GM13977 (cell line): ENCODE measurements at places on chromosomes 2 and 18.

DNA sequence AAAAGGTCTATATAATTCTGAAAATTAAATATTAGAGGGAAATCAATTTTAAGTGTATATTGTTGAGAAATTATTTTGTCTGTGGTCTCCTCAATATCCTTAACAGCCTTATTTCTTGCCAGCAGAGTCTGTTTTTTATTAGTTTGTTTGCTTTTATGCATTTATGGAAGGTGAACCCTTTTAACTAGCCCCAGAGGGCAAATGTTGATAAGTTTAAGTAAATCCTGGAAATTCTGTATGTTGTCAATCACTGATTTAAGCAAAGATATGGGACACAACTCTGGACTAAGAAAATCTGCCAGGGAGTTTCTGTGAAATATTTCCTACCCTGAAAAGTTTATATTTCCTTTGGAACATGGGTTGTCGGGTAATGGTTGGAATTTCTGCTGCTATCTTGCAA is 339.5 kb upstream of the COL3A1 start:
- no peak for DNase-seq

- no peak for DNase-seq
Observed at GRCh38 chr2:215038421-215038820, 100.0 kb downstream of the ABCA12 start.

GRCh38 chr2:137367361-137367760 is 596.9 kb upstream of the HNMT start:
- no peak for DNase-seq

GRCh38 chr2:215189393-215189792 is 51.0 kb upstream of the ABCA12 start:
- no peak for DNase-seq

DNA sequence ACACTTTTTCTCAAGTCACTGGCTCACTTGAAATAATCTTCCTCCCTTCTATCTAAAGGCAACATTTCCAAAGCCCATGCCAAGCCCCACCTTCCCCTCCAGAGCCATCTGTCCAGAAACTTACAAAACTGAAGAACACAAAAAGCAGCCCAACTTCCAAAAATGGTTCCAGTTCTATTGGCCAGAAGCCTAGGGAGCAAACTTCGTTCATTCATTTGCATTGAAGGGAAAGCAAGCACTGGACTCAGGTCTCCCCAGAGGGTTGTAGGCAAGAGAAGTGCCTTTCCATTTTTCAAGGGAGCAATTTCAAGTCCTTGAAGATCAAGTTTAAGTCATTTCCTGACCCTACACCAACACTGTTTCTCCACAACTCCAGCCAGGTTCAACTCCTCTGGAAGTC is 585.0 kb downstream of the BCL11A start:
- DNase-seq = no peak

DNA sequence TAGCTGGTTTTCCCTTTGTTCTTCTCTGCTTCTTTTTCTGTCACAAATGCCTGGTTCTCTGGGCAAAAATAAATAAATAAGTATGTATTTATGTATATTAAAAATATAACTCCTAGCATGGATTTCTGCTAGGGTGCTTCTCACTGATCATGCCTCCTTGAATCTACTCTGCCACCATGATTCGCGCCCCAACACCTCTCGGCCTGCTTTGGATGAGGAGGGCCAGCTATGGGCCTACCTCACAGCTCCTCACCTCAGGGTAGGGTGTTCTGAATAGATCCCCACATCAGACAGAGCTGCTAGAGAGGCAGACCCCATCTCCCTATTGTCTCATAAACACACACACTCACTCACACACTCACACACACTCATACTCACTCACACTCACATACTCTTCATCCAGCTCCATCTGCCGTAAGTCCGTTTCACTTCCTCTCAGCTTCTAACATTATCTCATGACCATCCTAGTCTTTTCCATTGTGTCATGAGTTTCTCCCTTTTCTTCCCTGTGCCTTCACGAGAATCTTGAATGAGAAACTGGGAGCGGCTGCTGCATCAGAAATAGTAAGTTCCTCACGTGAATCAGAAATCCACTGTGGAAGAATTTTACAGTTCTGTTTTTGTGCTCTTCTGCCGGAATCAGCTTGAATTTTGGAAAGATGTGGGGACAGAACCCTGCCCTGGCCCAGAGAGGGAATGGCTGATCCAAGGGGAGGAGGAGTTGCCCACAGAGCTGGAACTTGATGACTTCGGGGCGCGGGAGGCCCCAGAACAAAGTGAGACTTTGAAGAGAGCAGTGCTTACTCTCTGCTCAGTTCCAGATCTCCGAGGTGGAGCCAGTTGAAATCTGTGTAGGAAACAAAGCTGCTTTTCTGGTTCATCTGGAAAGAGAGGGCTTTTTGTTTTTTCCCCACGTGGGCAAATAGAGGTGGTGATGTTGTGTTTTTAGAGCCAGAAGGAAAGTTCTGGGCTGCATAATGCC is 20.9 kb downstream of the ANXA4 start:
- DNase-seq = no peak

DNA sequence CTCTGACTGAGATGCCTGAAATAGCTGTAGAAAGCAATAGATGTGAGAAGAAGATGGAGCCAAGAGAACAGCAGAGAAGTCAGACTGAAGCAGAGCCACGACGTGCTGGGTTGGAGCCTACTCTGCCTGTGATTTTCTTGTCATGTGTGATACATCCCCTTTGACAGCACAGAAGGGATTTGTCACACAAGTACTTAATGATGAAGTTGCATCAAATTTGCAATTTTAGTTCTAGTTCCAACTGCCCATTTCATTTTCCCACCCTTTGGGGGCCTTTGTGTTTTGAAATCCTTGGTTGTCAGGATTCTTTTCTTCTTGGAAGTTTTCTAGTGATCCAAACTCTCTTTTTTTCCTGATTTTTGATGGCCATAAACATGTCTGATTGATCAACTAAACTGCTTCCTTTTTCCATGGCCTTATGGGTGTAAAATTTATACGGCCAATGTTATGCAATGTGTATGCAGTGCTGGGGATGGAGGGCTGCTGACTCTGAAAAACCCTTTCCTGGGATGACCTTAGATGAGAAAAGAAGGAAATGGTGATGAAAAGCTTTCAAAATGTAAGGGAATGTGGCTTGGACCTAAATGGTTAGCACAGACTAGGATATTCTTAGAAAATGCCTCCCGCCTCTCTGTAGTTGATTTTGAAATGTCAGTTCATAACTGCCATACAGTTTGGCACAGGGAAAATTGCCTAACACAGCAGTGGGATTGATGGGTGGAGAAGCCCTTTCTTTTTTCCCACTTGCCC is 9.6 kb upstream of the B3GNT2 start:
- no peak for DNase-seq

- no peak for DNase-seq
Observed at GRCh38 chr2:20577495-20578235, 73.2 kb downstream of the HS1BP3 start.

DNA sequence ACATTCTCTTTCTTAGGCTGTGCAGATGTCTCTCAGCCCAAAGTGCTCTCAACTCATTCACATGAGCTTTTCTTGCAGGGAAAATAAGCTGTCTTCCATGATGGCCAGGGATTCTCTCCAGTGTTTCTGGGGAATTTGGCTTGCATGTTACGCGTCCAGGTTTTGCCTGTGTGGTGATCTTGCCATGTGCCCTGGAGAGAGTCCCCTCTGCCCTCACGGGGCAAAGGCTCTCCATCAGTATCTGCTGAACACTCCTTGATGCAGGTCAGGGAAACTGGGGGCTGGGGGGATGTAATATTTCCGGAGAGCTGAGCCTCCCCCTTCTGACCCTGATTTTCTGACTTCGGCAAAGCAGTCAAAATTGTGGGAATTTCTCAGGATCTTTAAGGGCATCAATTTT is 87.6 kb downstream of the ACKR3 start:
- DNase-seq = no peak

DNA sequence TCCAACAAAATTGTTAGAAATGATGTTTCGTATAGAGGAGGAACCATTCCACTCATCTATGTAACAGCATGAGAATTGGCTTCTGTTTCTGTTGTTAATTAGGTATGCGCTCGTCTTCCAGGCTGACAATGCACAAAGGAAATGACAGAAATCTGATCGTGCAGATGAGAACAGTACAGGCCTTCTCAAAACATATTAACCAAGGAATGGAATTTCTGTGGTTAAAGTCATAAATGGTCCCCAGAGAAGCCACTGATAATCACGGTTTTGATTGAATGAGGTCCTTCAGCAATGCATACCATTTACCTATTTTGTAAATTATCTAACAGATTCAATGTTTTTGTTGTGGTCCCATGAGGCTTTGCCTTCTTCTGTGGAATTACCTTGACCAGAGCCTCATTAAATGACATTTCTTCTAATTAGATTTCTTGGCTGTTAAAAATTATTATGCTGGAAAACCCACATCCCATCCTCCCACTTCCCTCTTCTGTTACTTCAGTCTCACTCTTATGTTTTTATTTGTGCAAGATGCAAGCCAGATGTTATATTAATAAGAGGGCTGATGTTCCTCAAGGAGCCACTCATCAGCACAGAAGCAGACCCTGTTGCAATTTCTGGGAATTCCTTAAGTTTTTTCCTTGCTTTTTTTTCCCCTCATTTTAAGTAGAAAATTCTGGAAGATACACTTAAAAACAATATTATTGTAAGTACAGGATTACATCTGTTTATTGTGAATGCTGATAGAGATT is 395.8 kb downstream of the PID1 start:
- no peak for DNase-seq

DNA sequence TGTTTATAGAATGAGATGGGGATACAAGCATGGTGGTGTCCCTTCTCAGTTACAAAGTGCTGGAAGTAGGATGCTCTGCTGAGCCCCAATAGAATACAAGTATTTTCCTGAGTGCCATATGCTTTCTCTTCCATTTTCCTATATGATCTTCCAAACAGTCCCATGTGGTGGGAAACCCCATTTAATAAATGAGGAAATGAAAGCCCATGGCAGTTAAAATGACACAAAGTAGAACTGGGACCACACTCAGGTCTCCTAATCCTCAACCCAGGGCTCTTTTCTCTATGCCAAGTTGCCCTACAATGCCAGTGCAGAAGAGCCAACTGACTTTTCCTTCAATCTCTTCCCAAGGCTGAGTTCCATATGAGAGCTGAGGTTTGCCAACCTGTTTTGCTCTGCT is 210.2 kb upstream of the FBXO11 start:
- no peak for DNase-seq
